ENCODE measurements at places on chromosomes 7 and 10.

GRCh38 chr10:97543025-97543546 is 29.5 kb upstream of the ANKRD2 start:
- DNase-seq: peak; percentile 50

GRCh38 chr7:121519548-121520521 is 123.7 kb upstream of the FAM3C start:
- no peak for DNase-seq

- no peak for DNase-seq
Observed at GRCh38 chr7:71750290-71750689, 618.3 kb downstream of the GALNT17 start.

DNA sequence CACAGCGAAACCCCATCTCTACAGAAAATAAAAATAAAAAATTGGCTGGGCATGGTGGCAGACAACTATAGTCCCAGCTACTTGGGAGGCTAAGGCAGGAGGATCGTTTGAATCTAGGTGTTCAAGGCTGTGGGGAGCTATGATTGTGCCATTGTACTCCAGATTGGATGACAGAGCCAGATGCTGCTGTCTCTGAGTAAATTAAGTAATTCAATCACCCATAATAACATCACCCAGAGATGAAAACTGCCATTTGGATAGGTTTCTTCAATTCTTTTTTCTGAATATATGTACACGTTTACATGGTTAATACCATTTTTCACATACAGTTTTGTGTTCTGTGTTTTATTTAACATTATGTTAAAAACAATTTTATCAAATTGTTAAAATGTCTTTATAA is 79.3 kb downstream of the WIPF3 start:
- no peak for DNase-seq

DNA sequence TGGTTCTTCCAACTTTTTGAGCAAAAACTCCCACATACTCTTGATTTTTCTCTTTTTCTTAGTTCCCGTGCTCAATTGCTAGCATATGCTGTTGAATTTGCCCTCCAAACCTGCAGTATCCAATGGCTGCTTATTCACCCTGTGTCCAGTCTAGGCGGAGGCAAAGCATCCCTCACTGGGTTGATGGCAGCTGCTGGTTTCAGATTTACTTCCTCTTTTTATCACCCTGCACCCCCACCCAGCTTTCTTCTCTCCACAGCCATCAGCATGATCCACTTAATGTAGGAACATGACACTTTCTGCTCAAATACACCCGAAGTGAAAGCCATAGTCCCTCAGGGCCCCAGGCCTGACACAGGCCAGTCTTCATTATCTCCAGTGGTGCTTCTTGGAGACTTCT is 87.6 kb upstream of the ADARB2 start:
- no peak for DNase-seq

DNA sequence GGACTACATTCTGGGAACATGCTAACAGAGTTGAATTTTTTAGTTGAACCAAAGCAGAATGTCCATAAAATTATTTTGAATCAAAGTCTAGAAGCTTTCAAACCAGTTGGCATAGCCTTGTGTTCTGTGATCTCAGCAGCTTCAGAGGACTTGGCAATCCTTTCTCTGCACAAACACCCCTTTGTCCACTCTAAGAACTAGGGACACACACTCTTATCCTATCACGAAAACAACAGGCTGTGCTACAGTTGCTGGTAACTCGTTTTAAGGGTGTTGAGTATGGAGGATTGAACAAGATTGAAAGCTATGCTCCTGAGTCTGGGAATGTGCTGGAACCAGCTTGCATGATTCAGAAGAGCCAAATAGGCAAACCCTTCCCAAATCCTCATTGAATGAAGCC is 76.4 kb upstream of the PRSS58 start:
- DNase-seq: no peak

GRCh38 chr10:80158598-80159127 is 26.1 kb downstream of the PLAC9 start:
- no peak for DNase-seq

DNA sequence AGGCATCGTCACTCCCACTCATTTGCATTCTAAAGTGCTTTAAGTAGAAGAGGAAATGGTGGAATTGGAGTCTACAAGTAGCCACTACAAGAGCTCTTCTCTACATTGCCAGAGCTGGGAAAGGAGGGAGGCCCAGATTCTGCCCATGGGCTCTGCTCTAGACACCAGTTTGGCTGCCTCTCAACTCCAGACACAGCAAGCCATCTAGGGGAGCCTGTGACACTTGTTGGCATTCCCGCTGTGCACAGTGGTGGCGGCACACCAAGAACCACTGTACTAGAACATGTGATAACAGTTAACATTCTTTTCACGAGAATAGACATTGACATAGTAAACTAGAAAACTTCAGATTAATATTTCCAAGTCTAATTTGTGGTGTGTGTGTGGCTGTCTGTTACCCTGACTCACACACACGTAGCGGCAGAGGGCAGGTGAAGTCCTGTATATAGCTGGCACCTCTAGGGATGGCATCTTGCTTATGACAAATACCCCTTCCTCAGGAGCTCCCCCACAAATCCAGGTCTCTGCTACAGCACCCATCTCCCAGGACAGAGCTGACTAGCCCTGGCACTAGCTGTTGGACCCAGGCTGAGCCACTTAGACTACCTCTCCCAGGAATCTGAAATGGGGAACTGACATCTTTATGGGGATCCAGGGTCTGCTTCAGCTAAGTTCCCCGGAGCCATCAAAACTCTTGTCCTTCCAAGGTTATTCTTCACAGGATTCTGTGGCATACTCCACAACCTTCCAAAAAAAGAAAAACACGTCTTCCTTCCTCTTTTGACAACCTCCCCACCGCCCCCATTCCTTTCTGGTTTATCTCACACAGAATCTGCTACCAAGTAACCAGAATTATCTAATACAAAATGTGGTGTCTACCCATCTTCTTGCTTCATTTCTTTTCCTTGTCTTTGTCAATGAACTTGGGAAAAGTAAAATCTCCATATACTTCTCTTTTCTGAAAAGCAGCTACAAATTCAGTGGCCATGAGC is 54.7 kb upstream of the MRLN start:
- no peak for DNase-seq

DNA sequence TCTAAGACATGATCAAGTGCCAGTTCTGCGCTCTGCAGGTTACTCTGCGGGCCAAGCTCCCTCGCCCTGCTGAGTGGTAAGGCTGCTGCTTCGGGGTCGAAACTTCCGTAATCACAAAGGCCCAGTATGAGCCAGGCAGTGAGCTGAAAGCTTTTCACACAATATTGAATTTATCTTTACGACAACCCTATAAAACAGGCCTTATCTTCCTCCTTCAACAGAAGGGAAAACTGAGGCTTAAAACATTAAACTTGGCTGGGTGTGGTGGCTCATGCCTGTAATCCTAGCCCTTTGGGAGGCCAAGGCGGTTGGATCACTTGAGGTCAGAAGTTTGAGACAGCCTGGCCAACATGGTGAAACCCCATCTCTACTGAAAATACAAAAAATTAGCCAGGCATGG is 83.3 kb downstream of the FAM107B start:
- DNase-seq: no peak

DNA sequence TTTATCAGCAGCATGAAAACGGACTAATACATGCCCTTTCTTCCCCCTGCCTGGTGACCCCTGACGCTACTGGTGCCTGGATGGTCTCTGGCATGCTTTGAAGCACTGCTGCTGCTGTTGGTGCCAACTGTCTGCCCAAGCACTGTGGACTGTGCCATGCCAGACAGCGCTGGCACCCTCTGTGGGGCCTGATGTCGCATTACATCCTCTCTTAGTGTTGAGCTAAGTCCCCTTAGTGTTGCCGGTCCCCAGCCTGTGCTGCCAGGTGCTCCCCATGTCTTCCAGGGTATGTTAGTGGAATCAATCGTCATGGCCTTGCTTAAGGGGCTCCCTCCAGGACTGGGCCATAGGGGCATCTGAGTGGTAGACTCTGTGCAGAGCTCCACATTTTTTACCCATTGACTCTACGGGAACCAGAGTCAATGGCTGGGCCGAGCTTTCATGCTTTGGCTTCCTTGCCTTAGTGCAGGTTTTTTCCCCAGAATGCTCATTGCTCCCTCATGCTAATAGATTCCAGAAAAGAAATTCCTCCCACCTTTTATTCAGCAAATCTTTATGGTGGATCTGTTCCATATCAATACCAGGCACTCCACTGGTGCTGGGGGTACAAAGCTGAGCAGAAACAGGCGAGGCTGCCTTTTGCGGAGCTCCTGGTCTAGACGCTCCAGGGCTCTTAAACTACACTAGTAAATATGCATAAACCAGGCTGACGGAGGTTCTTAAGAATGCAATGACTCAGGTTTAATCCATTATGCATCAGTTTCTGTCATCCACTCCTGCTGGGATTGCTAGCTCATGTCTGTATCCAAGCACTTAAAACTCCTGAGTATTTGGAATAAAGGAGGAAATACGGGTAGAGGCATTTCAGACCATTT is 21.8 kb upstream of the MRC1 start:
- no peak for DNase-seq

- DNase-seq: no peak
Observed at GRCh38 chr7:92633211-92633906, 43.2 kb upstream of the FAM133B start.

- no peak for DNase-seq
Observed at GRCh38 chr7:12090757-12091221, 120.3 kb upstream of the TMEM106B start.

GRCh38 chr7:77473229-77474005 is 57.3 kb upstream of the GSAP start:
- no peak for DNase-seq

DNA sequence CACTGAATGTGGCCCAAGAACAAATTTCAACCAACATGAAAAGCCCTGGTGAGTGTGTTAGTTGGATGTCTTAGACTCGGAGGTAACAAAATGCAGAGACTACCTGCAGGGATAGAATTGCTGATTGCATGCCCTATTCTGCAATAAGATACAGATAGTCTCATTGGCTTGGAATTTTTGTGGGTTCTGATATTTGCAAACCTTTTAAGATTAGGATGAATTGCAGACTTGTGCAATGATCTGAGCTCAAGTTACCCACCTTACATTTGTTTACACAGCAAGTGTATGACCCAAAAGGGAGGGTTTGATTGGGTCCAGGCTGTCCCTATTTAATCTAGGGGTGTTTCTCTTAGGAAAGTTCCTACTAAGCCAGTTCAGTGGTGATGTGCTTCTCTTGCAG is 45.4 kb downstream of the GPR37 start:
- DNase-seq: no peak

GRCh38 chr7:92546856-92547497 is 18.4 kb downstream of the RBM48 start:
- no peak for DNase-seq

DNA sequence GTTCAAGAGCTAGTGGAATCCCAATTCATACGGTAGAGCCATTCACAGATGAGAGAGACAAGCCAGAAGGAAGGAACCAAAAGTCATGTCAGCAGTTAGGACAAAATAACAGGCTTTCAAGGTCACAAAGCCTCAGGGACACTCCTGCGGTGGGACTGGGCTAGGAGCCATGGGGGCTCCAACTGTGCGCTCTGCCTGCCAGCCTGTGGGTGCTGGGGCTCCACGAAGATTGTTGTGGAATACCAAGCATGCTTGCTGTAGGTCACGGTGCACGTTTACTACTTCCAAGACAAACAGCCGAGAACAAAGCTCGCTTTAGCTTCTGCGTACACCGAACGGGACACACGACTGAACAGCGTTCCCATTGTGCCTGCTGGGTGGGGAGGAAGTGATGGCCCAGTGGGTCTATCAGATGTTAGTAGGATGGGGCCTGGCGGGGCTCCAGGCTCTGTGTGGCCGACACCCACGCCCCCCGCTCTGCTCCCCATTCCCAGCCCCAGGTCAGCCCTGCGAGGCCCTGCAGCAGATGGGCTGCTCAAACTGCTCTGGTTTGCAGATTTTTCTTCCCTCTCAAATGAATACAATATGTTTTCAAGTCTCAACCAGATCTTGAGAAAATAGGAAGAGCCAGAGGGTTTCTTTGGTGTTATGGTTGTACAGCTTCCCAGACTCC is 158.9 kb downstream of the EGFR start:
- DNase-seq: no peak

DNA sequence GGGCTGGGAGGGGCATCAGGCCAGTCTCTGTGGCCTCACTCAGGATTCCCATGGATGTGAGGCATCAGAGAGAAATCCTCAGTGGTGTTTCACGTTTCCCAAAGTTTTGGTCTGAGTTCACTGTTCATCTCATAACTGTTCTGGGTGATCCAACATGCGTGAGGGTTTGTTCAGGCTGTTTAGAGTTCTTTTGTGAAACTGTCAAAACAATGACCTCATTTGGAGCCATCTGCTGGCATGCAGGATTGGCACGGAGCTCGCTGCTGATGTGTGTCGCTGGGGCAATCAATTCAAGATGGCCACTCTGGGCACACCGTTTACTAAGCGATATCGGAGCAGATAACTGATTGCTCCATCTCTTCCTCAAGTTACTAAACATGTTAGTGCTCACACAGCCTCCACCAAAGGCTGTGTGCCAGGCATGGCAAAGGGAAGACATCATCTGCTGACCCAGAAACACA is 365.6 kb downstream of the WDR11 start:
- DNase-seq: no peak

GRCh38 chr7:102455596-102455995 is 9.1 kb downstream of the ALKBH4 start:
- no peak for DNase-seq

DNA sequence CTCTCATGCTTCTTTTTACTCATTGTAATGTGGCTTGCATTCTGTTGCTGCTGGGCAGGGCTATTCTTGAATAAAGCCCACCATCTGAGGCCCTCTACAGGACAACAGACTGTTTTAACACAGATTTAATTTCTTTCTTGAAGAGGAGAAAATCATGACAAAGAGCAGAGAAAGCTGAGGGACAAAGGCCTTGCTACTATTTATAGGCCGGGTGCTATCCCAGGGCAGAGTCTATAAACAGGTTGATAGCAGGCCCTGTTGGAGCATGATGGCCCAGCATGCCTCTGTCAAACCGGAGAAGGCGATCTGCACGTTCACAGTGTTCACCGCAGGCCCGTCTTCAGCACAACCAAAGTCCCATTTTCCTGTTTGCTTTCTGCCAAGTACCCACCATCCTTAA is 3.0 kb downstream of the VIPR2 start:
- DNase-seq: no peak

DNA sequence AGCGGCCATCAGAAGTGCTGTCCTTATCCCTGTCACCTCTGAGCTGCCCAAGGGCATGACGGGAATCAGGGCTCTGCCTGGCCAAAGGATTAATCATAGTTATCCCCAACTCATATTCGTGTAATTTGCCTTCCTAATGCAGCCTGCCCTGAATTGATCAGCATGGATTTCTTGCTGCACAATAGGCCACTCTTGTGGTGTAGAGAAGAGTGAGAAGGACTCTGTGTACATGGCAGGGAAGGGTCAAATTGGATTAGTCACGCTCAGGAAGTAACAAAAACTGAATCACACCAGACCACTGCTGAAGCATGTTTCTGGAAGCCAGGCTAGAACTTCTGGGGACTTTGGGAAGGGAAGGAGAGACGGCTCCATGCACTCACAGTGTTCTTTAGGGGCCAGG is 227.0 kb downstream of the BUB3 start:
- no peak for DNase-seq

- no peak for DNase-seq
Observed at GRCh38 chr7:127927348-127927696, 103.9 kb downstream of the LRRC4 start.

- no peak for DNase-seq
Observed at GRCh38 chr10:3426190-3426845, 253.7 kb upstream of the PITRM1 start.

All from stimulated activated CD4-positive, alpha-beta T cell treated with anti-CD3 and anti-CD28 coated beads, Interleukin-2, amount 100 ng/mL, for 48 hours (primary cell).